ENCODE measurements at places on chromosomes 16 and 17.

- no peak for DNase-seq
Observed at GRCh38 chr17:31919802-31920525, 16.8 kb upstream of the SUZ12 start.

- no peak for DNase-seq
Observed at GRCh38 chr17:43219746-43220380, 8.2 kb downstream of the TMEM106A start.

DNA sequence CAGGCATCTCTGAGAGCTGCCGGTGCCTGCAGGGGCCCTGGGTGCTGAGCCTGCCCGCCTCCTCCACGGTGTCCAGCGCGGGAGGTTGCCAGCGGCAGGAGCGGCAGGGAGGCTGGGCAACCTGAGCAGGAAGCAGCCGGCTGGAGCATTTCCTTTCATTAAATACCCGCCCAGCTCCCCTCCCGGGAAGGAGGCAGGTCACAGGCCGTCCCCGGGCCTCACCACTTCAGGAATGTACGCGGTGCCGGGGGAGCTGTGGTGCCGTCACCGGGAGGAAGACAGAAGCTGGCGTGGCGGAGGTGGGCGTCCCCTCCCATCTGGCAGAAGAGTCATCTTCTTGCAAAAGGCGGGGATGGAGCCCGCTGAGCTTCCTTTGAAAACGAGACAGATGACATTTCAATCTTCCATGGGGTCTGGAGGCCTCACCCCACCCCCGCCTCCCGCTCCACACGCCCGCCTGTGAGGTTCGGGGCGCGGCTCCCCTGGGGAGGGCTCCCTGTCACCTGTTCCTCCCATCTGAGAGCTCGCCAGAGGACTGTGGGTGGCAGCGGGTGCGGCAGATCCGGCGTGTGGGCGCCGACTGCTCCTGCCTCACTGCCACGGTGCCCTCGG lies 16.0 kb downstream of the SOX8 start:
- DNase-seq = no peak

DNA sequence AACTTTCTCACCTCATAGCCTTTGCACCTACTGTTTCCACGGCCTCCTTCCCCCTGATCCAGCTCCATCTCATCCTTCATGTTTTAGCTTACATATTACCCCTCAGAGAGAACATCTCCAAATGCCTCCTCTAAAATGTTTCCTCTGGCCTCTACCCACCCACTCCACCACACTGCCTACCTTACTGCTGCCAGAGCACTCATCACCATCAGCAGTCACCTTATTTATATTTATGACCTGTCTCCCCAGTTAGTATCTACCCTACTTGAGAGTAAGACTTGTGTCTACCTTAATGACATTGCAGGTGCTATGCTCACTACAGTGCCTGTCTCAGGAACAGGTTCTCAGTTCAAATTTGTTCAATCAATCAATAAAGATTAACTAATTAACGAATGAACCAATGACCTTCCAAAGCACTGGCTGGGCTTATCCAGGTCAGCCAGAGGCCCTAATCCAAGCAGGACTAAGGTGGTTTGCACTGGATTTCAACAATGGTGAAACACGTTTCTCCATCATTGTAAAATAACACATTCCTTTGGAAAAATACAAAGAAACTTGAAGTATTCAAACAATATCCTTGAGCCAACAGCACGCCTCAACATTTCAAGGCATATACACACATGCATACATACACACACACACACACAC lies 41.1 kb downstream of the AMFR start:
- no peak for DNase-seq

DNA sequence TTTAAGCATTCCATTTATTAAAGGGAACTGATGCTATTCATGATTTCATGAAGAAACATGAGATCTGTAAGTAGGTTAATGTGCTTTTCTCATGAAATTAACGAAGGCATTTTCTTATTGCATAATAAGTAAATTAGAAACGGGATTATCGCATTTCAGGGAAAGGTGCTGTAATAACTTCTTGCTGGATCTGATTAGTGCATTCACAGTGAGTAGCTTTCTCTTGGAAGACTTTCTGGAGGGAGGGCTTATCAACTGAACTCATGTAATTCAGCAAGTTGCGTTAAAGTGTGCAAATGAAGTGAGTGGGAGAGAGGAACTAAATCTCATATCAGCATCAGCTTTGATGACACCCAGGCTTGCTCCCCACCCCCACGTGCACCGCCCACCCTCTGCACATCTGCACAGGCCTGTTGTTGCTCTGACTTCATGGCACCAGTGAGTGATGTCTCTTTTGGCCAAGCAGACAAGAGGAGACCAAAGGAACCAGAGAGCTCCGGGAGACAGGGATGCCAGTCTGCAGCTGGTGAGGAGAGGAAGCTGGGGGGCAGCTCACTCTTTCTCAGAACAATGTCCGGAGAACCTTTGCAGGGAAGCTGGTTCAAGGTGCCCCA lies 26.3 kb upstream of the GAS7 start:
- no peak for DNase-seq

- DNase-seq = no peak
Observed at GRCh38 chr17:44928136-44928535, 12.8 kb upstream of the GFAP start.
